ENCODE measurements at places on chromosomes 11 and 22.

DNA sequence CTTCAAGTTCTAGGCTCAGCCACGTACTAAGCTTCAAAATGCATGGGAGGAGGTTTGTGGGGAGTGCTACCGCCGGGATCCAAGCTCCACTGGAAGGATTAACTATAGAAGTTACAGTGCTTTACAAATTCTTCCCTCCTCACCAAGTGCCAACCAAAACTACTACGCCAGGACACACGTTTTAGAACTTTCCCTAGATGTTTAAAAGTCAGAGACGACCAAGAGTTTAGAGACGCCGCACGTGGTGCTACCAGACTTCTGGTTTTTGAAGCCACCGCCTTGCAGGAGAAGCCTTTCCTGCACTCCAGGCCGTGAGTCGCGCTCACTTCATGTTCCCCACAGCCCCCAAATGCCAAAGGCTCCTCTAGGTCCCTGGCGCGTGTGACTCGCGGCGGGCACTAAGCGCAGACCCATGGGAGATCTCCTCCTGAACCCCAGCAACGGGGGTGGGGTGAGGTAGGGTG is 734 bp downstream of the SNU13 start:
- DNase-seq = no peak

- DNase-seq = no peak
Observed at GRCh38 chr11:76636826-76637460, 33.6 kb downstream of the LRRC32 start.

DNA sequence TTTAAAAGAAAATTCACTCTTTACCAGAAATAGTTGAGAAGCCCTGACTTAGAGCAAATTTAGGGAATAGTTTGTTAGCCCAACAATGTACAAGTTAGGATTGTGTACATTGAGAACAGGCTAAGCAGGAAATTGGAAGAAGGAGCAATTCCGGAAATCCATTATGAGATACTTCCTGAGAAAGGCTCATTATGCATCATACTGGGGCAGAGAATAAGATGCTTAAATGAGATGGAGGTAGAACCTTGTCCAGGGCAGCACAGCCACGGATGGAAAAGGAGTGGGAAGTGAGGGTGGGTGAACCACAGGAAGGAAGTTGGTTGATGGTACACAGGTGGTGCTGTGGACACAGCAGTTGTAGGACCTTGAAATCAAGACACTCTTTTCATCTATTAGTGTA is 180.2 kb downstream of the PGR start:
- DNase-seq = no peak

DNA sequence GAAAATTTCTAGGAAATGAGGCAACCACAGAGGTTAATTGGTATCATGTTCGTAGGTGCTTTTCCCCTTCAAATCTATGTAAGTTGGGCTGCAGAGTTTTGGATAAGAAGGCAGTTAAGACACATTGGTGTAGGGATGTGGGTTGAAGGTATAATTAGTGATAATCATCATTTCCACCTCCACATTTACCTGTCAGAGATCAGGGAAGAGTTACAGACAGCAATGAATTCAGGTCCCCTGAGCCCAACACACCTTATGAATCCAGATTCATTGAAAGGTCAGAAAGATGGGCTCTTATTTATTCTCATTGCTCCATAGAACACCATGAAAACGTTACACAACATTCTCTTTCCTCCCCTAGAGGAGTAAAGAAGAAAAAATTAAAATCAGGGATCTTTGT is 308.7 kb downstream of the C11orf87 start:
- DNase-seq = no peak

DNA sequence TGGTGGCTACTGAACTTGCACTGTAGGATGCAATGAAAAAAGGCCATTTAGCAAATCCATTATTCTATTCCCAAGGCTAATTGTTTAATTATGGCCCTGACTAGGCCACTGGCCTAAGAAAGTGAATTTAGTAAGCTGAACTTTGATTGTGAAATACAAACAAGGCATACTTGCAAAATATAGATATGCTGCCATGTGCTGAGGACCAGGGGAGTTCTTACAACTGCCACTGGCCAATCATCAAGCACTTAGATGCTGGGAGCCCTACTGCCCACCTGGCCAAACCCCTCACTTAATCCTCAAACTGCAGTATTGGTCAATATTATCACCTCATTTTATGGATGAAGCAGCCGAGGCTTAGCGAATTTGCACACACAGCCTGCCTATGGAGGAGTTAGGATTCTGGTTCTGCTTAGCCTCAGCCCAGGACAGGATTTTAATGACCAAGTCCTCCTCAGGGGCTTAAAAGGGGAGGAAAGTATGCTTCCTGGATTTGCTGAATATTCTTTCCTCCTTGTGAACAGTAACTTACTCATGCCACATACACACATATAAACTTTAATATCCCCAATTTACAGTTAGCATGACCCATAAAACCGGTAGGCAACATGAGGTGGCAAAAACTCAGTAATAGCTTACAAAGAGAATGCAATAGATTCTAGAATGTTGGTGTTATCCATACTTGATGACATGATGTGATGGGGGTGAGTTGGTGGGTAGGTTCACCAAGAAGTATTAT is 39.3 kb downstream of the CD44 start:
- DNase-seq = no peak

DNA sequence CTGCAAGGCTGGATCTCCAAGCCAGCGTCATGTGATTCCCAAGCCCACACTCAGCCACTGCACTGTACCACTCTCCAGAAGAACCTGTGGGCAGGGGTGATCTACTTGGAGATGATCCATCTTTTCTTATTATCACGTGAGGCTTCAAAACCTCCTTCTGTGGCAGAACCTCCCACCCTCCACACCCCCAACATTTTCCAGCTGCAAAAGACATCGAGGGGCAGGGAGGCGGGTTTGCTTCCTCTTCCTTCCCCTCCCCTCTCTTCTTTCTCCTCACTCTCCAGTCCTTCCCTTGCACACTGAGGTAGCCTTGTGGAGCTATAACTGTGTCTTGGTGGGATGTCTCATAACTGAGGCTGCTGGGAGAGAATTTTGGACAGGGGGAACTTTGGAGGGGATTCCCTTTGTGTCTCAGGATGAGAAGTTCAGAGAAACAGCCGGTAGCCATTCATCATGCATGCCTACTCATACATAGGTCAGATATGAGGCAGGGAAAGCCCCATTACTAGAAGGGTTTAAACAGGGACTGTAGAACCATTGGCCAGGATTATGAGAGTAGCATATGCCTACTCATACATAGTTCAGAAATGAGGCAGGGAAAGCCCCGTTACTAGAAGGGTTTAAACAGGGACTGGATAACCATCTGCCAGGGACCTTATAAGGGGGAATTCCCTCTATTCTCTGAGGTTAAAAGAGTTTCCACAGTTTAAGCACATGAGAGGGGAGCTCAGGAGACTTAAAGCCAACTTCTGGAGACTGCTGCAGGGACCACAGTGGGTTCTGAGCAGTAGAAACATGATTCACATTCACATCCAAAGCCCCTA is 420.7 kb upstream of the CADM1 start:
- no peak for DNase-seq

GRCh38 chr11:22930816-22931594 is 70.7 kb upstream of the CCDC179 start:
- DNase-seq = no peak

DNA sequence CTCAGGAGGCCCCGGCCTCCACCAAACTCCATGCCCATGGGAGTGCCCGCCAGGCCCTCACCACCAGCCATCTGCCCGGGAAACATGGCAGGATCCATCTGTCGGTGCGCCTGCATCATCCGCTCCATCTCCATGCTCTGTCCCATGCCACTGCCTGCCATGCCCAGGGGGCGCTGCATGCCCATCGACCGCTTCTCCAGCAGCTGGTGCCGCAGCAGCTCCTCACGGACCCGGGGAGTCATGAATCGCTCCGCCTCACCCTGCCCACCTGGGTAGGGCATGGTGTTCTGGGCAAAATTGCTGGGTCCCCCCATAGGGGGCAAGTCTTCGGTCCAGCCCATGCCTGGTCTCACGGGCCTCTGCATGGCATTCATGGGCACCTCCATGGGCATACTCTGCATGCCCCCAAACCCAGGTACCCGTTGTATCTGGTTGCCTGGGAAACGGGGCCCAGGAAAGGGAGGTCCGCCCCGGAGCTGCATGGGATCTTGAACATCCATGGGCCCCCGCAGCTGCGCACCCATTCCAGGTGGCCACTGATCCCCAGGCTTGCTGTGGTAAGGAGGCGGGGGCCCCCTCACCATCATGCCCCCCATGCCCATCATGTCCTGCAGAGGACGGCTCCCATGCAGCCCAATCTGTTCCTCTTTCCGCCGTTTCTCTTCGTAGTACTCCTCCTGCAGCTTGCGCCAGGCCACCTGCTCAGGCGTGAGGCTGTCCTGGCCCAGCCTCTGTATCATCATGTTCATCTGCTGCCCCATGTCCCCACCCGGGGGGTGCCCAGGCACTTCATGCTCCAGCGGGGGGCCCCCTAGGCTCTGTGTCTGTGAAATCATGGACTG is 18.0 kb downstream of the CXCR5 start:
- no peak for DNase-seq

- no peak for DNase-seq
Observed at GRCh38 chr22:39514373-39514973, 5.9 kb upstream of the ATF4 start.

DNA sequence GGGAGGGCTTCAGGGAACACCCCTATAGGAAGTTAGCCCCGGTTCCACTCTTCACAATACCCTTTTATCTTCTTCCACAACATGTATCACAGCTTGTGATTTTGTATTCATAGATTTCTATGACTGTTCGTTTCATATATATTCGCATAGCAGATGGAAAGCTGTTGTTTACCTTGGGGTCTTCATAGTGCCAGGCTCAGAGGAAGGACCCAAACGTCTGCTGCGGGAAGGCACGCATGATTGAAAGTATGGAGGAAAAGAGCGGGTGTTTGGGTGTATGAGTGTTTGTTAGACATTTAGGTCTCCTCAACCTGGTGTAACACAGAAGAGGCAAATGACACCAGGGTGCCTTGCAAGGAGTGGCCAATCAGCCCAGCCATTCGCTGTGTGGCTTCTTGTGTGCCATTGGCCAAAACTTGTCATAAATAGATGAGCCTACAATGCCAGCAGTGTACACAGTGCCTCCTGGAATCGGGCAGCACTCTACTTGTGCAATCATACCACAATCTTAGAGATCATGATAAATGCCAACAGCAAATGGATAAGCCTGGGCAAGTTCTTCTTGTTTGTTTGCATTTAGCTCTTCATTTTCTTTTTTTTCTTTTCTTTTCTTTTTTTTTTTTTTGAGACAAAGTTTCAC is 10.9 kb upstream of the ADA2 start:
- no peak for DNase-seq

DNA sequence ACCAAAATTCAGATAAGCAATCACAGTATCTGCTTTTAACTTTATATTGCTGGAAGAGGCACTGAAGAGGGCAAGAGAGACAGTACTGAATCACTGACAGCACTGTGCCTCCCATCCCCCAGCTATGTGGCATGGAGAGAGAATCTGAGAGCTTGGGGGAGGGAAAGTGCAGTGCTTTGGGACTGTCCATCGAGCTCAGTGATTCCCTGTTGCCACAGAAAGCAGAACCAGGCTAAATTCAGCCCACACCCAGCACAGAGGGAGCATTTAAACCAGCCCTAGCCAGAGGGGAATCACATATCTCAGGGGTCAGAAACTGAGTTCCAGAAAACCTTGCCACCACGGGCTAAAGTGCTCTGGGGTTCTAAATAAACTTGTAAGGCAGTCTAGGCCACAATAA is 44.3 kb downstream of the KCNQ1 start:
- no peak for DNase-seq

- DNase-seq = no peak
Observed at GRCh38 chr11:2207773-2208621, 36.4 kb upstream of the TH start.

DNA sequence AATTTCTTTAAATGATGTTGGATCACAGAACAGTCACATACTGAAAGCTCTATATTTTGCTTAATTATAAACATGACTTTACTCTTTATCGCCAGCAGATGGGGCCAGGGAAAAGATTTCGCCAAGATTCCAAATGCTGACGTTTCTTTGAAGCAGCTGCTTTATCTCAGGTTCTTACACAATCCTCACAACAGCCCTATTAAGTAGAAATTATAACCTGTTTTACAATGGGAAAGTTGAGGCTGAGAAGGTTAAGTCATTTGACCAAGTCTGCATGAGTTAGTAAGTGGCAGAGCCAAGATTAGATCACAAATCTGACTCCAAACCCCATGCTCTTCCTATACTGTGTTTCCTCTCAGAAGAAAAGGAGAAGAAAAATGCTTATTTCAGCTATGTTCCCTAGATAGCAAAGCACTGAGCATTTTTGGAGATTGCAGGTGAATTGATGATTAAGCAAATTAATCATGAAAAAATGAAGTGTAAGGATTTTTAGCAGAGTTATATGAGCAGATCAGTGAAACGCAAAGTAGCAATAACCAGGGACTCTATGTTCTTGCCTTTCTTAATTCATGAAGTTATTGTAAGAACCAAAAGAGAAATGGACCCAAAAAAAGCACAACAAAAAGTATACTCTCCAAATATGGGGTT is 79.0 kb downstream of the AASDHPPT start:
- no peak for DNase-seq

- DNase-seq = no peak
Observed at GRCh38 chr11:117673602-117674001, 123.4 kb downstream of the DSCAML1 start.

DNA sequence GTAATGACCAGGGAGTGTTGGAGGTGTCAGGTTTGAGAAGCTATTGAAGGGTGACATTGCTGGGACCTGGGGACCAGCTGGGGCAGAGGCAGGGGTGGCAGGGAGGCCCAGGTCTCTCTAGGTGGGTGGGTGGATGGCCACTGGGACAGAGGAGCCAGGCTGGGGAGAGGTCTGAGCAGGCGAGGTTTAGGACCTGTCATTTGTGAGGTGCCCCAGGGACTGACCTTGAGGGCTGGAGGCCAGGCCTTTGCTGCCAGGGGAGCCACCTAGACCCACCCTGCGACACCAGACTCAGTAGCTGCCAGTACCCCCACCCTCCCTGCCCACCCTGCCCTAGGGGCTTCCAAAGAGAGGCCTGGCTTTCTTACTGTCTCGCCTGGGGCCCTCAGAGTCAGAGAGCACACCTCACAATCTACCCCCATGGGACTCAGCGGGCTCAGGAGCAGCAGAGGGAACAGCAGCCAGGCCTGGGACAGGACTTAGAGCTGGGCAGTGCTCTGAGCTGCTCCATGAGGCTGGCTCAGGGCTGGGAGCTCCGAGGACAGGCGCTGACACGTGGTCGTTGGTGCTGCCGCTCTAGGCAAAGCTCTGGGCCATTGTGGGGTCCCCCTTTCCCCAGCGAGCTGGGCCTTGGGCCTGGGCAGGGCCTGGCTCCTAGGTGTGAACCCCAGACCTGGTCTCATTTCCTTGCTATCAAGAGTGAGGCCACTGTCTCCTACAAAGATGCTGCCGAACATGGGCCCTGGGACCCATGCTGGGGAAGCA is 28.6 kb upstream of the PPARA start:
- DNase-seq = no peak

- DNase-seq = no peak
Observed at GRCh38 chr22:44186121-44186510, 5.4 kb downstream of the PARVG start.
